Upper lobe of right lung (tissue), 1 donor: ENCODE measurements at places on chromosomes 12 and 14. TPM values are rescaled to one million over a fixed set of nuclear protein-coding genes. Genes with fewer than 3 reads are reported as not detected.
A peak's percentile ranks its signal among the peaks of the same experiment; 100 is the strongest.

DNA sequence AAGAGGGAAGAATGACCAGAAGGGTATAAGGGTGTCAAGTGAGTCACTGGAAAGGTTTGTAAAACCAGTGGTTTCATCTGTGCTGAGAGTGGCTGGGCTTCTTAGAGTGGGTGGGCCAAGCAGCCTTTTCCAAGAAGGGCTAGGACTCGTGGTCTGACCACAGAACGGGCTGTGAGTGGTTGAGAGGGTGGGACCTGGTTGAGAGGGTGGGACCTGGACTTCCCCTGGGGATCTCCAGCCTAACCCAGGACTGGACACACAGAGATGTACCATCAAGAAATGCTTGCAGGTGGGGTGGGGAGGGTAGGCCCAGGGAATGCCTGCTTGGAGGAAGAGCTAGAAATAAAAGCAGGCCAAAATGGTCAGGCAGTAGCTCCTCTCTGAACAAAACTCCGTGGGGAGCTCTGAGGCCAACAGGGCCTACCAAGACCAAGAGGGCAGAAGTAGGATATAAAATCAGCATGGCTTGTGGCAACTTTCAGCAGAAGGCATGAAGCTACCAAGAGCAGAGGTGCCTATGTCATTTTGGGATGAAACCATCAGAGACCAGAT, 140.5 kb downstream of the FOXN3 start:
- H3K27ac ChIP-seq, result no peak overlapping the region
- no peaks in the 10 kb centered on the region for H3K27me3 ChIP-seq
- peak; percentile 68 for DNase-seq

AMN gene
- total RNA-seq, result 19.8 TPM

KRT78 gene
- total RNA-seq, result not detected

TMPO gene
- 63.1 TPM for total RNA-seq

DNA sequence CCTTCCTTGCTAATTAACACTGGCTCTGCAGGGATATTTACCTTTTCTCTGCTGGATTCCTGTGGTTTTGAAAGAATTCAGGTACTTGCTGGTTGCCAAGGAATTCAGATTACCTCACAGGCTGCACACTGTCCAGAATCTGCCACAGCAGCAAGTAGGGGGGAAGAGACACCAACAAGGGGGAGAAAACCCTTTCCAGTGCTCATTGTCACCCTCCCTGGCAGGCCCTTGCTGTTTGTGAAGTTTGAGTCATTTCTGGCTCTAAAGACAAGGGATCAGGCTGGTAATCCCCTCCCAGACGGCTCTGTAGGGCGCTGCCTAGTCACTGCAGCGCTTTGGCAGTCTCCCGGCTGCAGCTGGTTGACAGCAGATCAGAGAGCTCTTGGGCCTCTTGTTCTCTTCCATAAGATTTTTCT, 50.8 kb downstream of the TTLL5 start:
- DNase-seq, result peak; percentile 78
- H3K27ac ChIP-seq, result peak overlapping the region; percentile 72
- peaks cover 8% of the 10 kb centered on the region for H3K36me3 ChIP-seq
- H3K27me3 ChIP-seq, result no peaks in the 10 kb centered on the region

DNA sequence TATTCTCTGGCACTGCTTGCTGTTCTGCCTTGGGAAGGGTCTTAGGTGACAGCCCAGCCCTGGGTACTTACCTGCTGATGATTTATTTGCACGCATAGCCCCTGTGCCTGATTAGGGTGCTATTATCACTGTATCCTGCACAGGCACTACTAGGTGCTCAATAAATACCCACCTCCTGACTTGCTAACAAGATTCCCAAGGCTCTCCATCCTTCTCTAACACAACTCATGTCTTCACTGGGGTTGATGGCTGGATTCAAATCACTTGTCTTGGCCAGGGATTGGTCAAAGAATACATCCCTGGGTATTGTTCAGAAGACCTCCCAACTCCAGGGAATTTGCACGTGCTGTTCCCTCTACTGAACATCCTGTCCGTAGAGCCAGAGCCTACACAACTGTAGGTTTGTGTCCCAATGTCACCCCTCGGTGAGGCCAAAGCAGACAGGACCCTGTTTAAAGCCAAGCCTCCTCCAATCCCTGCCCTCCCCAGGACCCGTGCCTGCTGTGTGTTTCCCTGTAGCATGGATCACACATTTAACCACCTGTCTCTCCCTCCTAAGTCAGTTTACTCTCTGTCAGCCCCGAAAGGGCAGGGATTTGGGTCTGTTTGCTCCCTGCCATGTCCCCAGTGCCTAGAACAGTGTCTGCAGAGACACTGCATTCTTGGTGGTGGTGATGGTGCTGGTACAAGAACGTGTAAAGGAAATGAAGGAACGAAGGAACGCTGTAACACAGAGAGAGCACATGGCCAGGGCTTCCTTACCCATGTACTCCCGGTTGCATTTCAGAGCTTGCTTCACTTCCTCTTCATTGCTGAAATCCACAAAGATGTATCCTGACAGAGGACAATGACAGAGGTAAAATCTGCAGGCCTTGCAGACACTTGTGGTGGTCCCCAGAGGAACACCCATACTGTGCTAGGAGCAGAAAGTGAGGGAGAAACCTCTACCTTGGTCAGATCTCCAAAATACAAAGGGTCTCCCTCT, 16.5 kb downstream of the RBM19 start:
- no peak for DNase-seq
- no peaks in the 10 kb centered on the region for H3K4me1 ChIP-seq
- no peaks in the 10 kb centered on the region for H3K27me3 ChIP-seq

LMNTD1 gene
- not detected for total RNA-seq
